ENCODE measurements at places on chromosomes 12 and 14.

DNA sequence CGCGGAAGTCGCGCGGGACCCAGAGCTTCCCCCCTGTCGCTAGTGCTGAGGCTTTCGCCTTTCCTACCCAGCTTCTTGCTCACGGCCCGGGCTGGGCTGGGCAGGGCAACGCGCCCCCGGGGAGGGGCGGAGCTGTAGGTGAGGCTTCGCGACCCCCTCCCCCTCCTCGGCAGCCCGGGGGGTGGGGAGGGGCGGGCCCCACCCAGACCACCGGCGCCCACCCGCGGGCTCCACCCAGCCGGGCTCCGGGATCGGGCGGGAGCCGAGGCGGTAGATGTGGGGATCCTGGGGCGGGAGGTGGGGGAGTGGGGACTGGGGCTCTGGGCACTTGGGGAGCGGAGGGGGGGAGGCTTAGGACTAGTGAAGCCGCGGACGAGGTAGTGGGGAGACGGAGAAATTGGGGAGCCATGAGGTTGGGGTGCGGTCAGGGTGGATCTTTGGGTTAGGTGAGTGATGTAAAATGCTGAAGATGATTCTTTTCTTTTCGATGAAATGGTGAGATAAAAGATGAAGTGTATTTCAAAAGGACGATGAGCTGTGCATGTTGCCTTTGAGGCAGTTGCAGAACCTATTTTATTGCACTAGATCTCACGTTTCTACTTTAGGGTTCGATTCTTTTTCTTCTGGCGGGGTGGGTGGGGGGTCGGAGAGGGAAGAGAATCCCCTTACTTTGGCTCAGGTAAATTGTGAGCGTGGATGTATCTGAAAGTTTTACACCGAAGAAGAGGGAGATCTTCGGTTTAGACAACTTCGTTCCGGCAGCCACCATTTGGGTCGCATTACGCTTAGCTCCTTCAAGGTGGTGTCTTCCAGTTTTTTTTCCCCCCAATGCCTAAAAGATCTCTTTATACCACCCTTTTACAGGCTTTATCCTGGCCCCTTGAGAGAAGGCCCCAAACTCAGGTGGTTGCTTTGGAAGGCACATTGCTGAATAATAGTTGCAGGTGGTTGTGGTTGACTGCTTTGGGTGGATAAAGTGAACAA is 619 bp downstream of the ERC1 start:
- DNase-seq, result peak; percentile 79

- DNase-seq, result peak; percentile 23
Measured at GRCh38 chr12:4700621-4701026, 19.6 kb upstream of the GALNT8 start.

- no peak for DNase-seq
Measured at GRCh38 chr14:89540830-89541470, 123.9 kb upstream of the FOXN3 start.

DNA sequence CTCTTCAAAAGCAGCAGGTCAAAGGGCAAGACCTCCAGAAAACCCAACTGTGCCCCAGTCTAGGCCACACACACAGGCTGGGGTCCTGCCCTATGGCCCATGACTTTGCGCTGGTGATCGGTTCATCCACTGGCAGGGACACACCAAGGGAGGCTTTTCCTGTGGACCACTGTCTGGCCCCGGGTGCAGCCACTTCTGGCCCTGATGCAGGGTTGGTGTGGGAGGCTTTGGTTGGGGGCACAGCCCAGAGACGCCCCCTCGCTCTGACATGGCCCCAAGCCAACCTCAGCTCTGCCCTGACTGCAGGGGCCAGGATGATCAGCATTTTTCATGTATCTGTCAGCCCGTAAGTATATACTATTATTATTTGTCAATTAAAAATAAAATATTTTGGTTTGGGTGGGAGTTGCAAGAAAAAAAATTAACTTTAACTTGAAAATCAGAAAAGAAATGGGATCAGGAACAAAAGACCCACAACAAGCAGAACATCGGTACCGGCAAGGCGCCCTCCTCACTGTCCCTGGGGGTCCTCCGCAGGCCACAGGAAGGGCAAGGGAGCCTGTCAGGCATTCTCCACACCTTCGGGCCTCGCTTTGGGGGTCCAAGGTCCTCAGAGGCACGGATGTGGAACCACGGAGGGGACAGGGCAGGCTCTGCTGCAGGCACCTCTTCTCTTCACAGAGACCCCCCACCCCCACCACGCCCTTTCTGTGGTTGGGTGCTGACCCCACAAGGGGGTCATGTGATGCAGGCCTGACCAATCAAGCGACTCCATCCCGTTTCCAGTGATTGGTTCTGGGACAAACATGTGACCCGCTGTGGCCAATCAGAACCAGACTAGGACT is 181.5 kb upstream of the SFSWAP start:
- DNase-seq, result no peak

DNA sequence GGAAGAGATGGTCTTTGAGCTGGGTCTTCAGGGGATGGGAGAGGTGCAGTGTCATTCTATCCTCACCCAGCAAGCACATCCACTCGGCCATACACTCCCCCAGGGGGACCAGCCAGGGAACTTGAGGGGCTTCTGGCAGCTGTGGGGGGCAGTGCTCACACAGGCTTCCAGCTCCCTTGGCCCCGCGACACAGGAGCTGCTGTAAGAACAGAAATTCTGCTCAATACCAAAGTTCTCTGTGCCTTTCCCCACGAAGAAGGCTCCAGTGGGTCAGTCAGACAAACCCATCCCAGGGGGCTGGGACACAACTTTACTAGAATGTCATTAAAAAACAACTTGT is 289.1 kb upstream of the RTL1 start:
- DNase-seq, result no peak

DNA sequence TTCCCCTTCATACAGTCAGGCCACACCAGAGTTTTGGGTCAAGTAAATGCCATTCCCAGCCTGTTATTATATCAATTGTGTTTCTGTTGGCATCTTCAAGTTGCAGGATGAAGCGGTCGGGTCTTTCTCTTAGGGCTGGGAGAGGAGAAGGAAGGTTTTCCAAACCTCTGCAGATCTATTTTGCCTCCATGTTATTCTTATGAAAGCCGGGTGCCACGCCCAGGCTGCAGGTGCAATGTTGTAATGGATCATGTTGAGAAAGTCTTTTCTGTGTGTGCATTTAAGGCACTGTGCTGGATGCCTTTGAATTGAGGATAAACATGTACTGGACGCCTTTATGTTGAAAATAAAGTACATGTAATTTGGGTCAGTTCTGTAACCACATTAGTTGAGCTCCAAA is 164.4 kb upstream of the HIF1A start:
- DNase-seq, result no peak

DNA sequence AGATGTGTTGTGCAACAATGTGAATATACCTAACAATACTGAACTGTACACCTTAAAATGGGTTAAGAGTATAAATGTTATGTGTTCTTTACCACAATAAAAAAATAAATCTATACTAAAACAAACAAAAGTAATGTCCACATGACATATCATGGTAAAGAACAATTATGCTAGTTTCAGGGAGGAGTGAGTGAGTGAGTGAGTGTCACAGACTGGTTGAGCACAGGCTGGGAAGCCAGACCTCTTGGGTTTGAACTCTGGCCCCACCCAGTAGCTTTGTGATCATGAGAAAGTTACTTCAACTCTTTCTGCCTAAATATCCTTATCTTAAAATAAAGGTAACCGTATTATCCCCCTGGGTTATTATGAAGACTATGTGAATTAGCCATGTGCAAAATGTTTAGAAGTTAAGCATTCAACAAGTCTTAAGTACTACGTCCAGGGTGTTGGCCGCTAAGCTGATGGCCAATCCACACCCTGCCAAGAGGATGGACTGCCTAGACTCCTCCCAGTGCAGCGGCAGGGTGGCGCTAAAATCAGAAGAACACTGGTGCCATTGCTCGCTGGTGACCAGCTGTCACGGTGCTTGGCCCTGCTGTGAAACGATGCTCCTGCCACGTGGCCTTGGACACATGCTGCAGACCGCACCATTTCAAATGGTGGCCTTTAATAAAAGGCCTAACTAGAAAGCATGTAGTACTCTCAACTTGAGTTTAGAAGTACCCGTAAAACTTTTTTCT is 7.3 kb downstream of the SLC2A13 start:
- no peak for DNase-seq

GRCh38 chr12:87924149-87924548 is 105.1 kb downstream of the C12orf50 start:
- DNase-seq, result no peak

DNA sequence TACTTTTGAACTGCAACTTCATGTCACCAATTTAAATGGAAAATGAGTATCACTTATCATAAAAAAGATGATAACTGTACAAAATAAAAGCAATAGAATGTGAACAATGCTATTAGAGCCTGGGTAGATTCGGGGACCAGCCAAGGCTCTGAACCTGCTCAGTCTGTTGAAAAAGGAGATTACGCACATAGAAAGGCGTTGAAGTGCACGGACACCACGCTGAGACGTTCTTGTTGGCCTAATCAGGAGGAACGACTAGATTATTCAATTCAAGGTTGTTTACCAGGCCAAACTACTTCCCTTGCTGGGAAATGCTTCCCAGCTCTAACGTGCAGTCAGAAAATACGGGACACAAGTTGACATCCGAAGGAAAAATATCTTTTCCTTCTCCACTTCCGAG is 23.5 kb upstream of the BDKRB1 start:
- DNase-seq, result no peak

GRCh38 chr12:87809916-87810315 is 219.3 kb downstream of the C12orf50 start:
- no peak for DNase-seq

- peak; percentile 46 for DNase-seq
Measured at GRCh38 chr12:101792046-101792931, 38.5 kb downstream of the GNPTAB start.

GRCh38 chr14:61152851-61153364 is 128.2 kb downstream of the TMEM30B start:
- DNase-seq, result peak; percentile 9

- no peak for DNase-seq
Measured at GRCh38 chr12:76337583-76337982, 10.6 kb downstream of the BBS10 start.

DNA sequence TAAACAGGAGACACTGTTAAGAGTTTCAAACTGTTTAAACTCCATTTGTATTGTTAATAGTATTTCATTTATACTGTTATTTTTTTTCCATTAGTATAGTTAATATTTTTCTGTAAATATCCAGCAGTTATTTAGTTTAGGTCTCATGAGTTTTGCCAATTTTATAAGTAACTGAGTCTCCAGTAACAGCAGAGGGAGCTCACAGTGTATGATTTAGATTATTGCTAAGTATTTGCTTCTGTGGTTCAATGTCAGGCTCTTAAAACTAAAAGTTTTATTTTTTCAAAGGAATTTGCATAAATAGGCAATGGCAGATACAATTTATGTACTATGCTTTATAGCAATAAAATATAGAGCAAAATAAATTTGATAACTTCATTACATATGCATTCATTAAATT is 209.7 kb downstream of the ATXN7L3B start:
- DNase-seq, result no peak

GRCh38 chr12:107560165-107560898 is 125.3 kb upstream of the PWP1 start:
- peak; percentile 40 for DNase-seq

- peak; percentile 50 for DNase-seq
Measured at GRCh38 chr12:75705749-75706711, 194.6 kb upstream of the KRR1 start.

DNA sequence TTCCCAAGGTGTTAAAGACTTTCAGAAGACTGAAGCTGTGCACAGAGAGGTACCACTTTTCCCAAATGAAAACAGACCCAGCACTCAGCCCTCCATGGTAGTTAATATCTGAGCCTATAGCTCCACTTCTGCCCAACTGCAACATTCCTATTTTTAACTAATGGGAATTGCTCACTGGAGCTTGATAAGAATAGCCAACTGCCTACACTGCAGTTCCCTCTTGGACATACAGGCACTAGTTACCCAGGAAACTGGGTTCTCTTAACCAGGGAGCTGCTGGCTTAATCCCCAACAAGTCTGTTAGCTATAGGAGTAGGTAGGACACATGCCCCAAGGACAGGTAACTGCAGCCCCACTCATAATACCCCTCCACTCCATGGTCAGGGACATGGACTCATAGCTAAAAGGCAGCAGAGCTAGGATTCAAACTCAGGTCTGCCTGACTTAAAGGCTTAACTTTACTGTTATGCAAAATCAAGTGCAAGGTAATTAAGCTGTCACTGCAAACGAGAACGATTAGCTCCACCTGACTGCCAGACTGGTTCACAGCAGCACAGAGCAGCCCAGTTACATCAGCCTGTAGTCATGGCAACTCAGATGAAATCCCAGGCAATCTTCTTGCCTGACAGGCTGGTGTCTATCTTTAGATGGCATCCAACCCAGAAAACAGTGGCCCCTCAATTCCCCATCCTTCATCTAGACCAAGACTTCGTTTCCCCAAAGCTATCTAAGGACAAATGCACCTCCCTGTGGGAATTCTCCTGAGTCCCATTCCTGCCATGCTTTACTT is 77.1 kb upstream of the ACTN1 start:
- peak; percentile 79 for DNase-seq

- DNase-seq, result no peak
Measured at GRCh38 chr12:120956579-120957300, 21.6 kb upstream of the HNF1A start.

- no peak for DNase-seq
Measured at GRCh38 chr12:54988402-54989054, 4.0 kb upstream of the TESPA1 start.

GRCh38 chr14:65062096-65063075 is 39.9 kb downstream of the MAX start:
- no peak for DNase-seq

GRCh38 chr12:64813723-64814122 is 10.7 kb upstream of the TBC1D30 start:
- DNase-seq, result no peak

DNA sequence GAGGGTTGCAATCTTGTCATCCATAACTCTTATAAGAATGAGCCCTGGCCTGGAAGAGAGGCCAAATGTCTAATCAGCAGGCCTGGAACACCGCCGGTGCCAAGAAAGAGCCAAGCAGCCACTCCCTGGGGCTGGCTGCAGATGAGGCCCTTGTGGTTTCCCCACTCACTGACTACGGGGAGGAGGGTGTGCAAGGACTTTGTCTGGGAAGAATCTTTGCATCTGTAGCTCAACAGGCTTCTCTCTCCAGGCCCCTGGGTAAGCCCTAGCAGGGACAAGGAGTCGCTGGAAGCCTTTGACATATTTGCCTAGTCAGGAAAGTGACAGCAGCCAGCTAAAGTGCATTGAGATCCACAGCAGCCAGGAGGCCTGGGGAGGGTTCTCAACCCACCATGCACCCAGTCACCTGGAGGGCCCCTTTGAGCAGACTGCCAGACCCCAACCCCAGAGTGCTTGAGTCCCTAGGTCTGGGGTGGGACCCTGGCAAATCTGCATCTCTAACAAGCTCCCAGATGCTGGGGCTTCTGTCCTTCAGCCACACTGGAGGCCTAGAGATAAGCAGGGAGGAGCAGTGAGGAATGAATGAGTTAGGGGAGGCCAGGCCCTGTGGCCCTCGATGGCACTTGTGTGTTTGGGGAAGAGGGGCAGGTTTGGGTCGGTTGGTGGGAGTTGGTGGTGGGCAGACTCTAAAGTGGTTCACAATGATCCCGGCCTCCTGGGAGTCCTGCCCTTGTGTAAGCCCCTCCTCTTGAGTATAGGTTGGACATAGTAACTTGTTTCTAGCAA is 13.9 kb upstream of the LRTM2 start:
- no peak for DNase-seq
